Cardiac septum (tissue), 1 donor: ENCODE measurements at places on chromosomes 7 and 10. TPM values are rescaled to one million over a fixed set of nuclear protein-coding genes. Genes with fewer than 3 reads are reported as not detected.

- no peak for DNase-seq
These were observed 139.2 kb upstream of the NAMPT start for GRCh38 chr7:106423821-106424475.

GRCh38 chr10:129764011-129764900, 199.8 kb downstream of the EBF3 start:
- DNase-seq = peak; percentile 70

- DNase-seq = no peak
These were observed 283.9 kb downstream of the PLXDC2 start for GRCh38 chr10:20100171-20100570.

DNA sequence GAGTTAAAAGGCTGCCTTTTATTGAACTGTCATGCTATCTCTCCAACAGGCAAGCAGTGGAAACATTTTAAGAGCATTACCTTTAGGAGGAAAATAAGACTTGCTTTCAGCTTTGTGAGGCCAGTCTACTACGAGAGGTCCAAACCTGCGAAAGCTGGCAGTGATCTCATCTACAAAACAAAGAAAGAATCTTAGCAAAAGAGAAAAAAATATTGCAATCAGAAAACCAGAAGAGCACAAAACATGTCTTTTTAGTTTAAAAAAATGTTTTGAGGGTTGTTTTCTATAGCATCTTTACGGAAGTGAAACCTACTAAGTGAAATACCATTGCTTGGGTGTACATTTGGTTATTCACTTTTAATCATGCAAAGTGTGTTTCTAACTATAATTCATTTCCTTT, 147.9 kb downstream of the CPEB3 start:
- no peak for DNase-seq

DNA sequence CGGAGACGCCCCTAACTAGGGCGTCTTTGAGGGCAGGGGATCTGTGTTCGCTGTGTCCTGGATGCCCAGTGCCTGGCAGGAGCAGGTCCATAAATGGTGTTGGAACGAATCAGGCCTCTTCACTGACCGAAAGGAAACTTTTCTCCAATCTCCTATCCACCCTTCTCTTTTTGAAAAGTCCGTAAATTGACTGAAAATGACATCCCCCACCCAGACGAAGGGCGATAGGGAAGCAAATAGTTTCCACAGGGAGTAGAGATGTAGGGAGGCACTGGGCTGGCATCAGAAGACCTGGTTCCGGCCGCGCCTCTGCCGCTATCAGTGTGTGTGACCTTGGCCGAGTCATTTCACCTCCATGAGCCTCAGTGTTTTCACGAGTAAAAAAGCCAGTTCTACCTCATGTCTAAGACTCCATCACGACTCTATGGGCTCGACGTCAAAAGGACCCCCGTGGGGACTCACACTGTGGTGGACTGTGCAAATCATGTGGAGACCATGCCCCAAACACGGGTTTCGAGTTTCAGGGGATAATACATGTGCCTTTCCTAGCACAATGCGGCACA, 497 bp upstream of the RAB11FIP2 start:
- DNase-seq = no peak

GRCh38 chr7:132251327-132251659, 325.0 kb downstream of the PLXNA4 start:
- DNase-seq = no peak

DNA sequence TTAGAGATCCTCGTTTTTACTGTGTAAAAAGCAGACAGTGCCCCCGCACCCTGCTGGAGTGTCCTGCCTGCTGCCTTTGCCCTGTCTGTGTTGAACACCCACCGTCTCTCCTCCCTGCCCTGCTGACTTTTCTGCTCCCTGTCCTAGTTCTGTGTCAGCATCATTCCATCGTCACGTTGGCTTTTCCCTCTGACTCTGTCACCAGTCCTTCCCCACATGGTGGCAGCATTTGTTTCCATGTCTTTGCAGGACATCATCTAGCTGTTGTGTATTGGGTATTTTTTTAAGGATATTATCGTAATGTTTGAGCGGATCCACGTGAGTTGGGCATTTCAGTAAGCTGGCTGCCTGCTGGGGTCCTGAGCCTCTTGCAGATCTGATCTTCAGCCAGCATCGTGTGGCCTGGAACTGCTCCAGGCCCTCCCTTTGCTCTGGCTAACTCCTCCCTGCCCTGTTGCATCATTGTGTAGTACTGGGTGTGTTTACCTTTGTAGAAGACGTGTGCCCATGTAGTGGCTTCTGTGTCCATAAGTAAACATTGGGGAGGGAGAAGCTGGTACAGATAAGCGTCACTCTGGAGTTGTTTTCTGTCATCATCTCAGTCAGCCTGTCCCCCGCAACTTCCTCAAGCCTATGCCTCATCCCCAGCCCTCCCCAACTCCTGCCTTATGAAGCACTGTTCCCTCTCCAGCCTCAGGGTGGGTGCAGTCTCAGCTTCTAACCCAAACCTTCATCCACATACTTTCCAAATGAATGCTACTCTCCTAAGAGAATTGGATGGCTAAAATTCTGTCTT, 44.3 kb downstream of the TRRAP start:
- DNase-seq = no peak

Gene PDE6C
- total RNA-seq = not detected

Gene RAB19
- not detected for total RNA-seq

- DNase-seq = no peak
These were observed 7.2 kb upstream of the LAMTOR4 start for GRCh38 chr7:100141555-100141949.

DNA sequence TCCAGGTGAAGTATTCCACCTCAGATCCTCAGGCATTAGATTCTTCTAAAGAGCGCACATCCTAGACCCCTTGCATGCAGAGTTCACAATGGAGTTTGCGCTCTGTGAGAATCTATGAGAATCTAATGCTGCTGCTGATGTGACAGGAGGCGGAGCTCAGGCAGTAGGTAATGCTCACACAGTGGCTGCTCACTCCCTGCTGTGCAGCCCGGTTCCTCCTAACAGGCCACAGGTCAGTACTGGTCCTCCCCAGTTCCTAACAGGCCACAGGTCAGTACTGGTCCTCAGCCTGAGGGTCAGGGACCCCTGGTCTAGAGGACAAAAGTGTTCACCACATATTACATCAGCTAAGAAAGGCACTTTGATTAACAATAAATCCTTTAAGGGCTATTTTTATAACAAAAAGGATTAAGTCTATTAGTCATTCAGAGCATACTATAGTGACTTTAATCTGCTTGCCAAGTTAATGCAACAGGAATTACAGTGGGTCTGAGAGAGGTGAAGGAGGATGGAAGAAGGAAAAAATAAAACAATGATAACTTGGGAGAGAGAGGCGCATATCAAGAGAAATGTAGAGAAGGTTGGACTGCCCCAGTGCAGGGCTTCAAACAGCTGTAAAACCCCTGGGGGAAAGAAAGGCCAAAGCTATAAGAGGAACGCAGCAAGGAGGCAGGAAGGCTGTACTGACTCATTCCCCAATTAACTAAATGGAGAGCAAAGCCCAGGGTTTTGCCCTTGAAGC, 49.2 kb downstream of the CUL2 start:
- DNase-seq = no peak

Gene EGR2
- total RNA-seq = 4.8 TPM

GRCh38 chr10:93034426-93034825, 26.2 kb upstream of the CYP26C1 start:
- no peak for DNase-seq

DNA sequence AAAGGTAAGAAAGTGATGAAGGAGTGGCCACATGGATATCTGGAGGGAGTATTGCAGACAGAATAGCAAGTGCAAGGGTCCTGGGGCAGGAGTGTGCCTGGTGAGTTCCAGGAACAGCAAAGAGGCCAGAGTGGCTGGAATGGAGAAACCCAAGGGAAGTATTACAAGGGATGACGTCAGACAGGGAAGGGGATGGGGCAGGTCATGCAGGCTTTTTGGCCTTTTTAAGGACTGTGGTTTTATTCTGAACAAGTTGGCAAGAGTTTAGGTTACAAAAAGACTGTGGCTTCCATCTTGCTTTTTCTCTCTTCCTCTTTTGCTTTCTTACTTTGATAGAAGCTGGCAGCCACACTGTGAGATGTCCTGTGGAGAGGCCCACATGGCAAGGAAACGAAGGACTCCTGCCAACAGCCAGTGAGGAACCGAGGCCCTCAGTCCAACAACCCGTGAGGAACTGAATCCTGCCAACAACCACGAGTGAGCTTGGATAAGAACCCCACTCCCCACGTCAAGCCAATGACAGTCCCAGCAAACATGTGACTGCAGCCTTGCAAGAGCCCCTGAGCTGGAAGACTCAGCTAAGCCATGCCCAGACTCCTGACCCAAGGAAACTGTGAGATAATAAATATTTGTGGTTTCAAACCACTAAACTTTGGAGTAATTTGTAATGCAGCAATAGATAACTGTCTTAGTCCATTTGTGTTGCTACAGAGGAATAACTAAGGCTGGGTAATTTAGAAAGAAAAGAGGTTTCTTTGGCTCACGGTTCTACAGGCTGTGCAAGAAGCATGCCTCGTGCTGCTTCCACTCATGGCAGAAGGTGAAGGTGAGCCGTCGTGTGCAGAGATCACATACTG, 19.8 kb upstream of the KDM7A start:
- no peak for DNase-seq

Gene STEAP1
- total RNA-seq = 6.5 TPM
